EH (cell line): ENCODE measurements at places on chromosomes 5 and 9.
A peak's percentile ranks its signal among the peaks of the same experiment; 100 is the strongest.

DNA sequence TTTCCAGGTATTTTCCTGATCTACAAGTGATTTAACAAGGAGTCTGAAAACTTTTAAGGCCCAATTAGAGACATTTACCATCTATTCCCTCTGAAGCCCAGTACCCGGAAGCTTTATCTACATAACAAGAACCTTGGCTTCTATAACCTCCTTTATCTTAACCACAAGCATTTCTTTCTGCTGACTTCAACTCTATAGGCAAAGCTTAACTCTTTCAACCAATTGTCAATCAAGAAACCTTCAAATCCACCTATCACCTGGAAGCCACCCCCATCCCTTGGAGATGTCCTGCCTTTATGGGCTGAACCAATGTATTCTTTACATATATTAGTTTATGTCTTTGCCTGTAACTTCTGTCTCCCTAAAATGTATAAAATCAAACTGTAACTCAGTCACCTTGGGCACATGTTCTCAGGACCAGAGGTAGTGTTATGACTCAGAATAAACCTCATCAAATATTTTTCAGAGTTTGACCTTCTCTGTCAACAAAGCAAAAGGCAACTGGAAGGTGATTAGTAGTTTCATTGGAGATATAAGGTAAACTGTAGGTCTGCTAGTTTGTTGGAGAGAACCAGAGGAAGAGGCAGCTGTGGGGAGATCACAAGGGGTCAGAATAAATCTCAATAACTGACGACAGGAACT, 13.0 kb upstream of the RIMOC1 start:
- no peak for DNase-seq

DNA sequence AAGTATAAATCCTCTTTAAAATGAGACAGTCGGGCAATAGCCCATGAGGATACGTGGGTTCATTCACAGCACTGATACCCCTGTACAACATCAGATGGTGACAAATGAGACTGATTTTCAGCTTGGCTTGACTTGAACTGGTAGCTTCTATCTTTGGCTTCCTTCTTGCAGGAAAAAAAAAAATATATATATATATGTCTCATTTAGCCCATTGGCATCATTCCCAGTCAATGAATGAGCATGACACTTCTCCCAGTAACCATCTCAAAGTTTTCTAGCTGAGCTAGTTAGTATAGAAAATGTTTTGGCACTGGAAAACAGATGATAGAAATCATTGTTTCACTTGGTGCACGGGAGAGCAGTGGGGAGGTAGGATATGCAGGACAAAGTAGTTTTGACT, 222.5 kb upstream of the TAS2R1 start:
- DNase-seq: peak; percentile 68

- no peak for DNase-seq
Measured at GRCh38 chr5:149117970-149118369, 23.3 kb upstream of the ABLIM3 start.

DNA sequence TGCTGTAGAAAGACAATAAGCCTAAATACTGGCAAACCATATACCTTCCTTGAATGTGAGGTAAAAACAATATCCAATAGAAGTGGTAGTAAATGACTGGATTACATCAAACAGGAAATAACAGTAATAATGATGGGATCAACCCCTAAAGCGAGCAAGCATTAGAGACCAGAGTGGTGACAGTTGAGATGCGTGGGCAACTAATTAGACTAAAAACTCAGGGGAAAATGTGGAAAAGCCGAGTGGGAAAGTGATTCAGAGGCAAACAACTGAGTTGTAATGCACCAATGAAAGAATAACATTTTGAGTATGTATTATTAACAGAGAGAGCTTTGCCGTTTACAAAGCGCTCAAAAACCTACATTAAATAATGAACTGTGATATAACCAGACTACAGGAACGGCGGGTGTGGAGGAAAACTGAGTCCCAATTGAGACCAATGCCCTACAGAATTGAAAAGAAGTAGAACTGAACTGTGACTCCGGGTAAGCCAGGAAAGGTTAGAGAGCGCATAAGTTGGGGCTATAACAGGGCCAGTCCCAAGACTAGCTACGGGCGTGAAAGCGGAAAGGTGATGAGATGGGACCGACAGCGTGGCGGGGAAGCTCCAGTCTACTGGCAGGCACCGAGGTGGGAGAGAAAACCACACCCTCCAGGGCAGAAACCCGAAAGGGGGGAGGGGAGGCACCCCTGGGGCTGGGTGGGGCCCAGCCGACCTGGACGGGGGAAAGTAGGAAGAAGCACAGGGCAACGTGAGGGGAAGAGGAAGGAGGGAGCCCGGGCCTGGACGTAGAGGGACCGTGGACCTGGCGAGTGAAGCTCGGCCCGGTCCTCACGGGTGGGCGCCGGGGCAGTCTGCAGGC, 592 bp downstream of the UBAP2 start:
- peak; percentile 26 for DNase-seq

DNA sequence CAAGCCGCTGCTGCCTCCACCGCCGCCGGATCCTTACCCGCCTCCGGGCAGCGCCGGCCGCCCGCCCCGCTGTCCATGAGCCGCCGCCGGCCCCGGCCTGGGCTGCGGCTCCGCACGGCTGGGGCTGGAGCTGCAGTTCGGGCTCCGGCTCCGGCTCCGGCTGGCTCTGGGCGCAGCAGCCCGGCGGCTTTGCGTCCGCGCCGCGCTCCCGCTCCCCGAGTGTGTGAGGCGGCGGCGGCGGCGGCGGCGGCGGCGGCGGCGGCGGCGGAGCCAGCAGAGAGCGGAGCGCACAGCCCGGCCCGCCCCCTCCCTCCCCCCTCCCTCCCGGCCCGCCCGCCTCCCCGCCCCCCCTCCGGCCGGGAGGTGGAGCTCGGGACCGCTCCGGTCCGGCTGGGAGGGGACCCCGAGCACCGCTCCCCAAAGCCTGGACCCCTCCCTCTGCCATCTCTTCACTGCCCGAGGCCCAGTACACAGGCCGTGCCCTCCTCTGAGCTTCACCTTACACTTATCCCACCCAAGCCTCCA, at the start of gene PCDH1:
PCDH1 (minus strand) TSS at position 225 of the 525 bp plus-strand sequence; CDS start at position 77, 148 bp downstream.
- peak; percentile 45 for DNase-seq

GRCh38 chr9:87871425-87872078, 11.1 kb upstream of the SPATA31E1 start:
- no peak for DNase-seq

DNA sequence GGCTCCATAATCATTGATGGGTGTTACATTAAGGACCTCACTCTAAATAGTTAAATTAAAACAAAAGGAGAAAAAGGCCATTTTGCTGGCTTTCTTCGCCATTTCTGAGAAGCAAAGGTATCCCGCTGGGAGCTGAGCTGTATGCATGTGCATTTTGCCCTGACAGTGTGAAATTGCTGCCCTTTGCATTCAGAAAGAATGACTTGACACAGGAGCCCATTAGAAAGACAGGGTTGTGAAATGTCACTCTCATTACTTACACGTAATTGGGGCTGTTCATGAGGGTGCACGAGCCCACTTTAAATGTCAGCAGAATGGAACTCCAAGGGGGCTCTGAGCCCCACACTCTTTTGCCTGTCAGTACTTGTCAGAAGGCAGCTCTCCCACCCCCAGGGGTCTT, 85.0 kb downstream of the SEMA4D start:
- DNase-seq: no peak

GRCh38 chr5:168123631-168124528, 167.6 kb upstream of the WWC1 start:
- no peak for DNase-seq
